Left renal cortex interstitium (tissue), 4 donors: ENCODE measurements at places on chromosomes 12 and 14.

DNA sequence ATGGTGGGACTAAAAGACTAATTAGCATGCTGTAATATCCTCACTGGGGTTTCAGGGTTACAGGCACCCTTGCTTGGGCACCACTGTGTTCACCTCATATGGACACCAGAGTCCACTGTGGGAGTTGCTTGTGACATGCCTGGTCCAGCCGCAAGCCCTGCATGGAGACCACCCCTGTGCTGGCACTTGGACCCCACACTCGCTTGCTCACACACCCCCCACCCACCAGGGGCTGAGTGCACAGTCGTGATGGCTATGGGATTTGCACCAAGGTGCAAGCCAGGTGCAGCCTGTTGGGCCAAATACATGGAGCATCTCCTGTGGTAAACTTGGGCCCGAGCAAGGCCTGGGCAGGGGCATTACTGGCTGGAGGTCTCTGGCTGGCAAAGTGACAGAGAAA is 129.1 kb downstream of the SYT10 start:
- DNase-seq = no peak

GRCh38 chr12:92272061-92272964 is 126.7 kb upstream of the BTG1 start:
- no peak for DNase-seq

DNA sequence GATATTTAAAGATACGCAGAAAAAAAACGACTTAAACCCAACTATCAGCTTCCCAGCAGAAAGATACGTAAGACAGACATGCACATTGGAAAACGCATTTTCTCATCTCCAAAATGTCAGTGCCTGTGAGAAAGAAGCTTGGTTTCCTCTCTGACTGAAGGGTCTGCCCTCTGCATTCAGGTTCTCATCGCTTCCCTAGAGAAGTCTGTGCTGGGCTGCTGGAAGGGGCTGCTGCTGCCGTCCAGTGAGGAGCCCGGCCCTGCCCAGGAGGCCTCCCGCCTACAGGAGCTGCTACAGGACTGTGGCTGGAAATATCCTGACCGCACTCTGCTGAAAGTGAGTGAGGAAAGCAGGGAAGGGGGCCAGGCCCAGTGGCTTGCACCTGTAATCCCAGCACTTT is 4.7 kb upstream of the PFDN5 start:
- no peak for DNase-seq

- no peak for DNase-seq
Observed at GRCh38 chr12:16021676-16022075, 110.5 kb downstream of the DERA start.

GRCh38 chr12:93612776-93613175 is 40.3 kb downstream of the SOCS2 start:
- no peak for DNase-seq

DNA sequence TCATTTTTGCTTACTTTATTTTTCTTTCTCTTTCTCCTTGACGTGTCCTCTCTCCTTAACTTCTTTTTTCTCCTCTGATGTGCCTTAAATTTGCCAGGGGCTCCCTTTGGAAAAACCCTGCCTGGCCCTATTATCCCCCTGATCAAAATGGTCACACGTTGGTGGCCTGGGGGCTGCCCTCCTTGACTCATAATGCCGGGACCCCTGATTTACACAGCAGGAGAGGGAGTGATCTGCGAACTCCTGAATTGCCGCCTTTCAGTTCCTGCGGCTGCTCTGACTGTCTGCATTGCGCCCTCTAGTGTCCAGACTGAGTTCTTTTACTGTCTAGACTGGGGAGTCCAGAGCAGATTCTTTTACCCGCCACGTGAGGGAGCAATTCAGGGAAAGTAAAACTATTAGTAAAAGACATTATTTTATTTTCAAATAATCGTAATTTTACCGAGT is 44.8 kb upstream of the GZMB start:
- DNase-seq = peak; percentile 51

- DNase-seq = no peak
Observed at GRCh38 chr12:86188226-86188625, 68.0 kb downstream of the MGAT4C start.

DNA sequence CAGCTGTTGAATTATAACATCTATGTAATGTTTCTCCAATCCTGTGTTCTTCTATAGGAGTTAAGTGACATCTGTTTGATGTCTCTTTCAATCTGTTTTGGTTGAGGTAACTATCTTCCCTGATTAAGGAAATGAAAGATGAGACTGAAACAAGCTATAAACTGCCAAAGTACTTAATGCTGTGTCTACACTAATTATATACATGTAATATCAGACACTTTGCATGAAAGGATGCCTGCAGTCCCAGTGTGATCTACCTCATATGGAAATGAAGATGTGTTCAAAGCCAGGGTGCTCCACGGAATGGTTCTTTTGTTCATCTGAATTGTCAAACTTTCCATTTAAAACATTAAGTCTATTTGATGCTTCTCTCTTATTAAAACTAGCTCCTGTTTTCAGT is 958.3 kb downstream of the GALC start:
- DNase-seq = no peak

DNA sequence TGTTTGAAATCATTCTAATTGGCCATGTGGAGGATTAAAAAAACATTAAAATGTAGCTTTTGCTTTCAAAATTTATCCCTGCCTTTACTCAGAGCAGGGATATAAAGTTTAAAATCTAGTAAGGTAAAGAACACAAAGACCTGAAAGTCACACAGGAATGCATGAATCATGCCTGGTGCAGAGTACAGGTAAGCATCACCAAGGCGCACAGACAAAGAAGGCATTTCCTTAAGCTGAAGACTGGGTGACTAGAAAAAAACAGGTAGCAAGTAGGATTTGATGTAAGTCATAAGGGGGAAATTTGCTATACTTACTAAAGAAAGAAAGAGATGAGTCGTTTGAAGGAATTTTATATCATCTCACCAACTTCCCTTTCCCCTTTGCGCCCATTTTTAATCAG is 405.6 kb downstream of the GXYLT1 start:
- DNase-seq = no peak

- no peak for DNase-seq
Observed at GRCh38 chr14:95153866-95154265, 3.5 kb downstream of the DICER1 start.
